ENCODE measurements at places on chromosomes 11 and 22.

DNA sequence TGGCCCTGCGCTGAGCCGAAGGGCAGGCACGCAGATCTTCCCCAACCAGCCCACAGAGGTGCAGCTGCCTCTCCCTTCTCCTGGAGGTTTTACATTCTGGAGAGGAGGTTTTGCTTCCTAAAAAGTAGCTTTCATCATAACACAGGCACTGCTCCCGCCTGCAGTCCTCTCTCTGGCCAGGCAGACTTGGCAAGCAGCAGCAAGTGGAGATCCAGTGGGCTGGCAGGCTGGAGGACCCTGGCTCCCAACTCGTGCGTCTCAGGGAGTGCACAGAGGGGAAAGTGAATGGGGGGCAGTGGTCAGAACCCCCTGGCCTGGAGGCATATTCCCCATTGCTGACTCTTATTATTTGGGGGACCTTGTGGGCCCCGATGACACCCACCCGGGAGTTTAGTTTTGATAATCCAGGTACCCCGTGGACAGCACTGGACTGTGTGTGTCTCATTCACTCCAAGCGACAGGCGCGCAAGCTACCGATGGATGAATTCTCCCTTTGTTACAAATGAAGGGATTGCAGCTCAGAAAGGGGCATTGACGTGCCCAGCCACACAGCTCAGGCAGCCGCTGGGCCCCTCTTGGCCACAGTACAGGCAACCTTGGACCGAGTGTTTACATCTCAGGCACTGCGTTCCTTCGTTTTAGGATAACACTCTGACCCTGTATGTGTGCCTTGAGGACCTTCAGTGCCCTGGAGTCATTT lies 1223.9 kb downstream of the BRD1 start:
- DNase-seq: no peak

GRCh38 chr11:9155930-9156329 lies 64.5 kb upstream of the SCUBE2 start:
- no peak for DNase-seq

GRCh38 chr11:103832762-103833161 lies 203.7 kb upstream of the DDI1 start:
- no peak for DNase-seq

DNA sequence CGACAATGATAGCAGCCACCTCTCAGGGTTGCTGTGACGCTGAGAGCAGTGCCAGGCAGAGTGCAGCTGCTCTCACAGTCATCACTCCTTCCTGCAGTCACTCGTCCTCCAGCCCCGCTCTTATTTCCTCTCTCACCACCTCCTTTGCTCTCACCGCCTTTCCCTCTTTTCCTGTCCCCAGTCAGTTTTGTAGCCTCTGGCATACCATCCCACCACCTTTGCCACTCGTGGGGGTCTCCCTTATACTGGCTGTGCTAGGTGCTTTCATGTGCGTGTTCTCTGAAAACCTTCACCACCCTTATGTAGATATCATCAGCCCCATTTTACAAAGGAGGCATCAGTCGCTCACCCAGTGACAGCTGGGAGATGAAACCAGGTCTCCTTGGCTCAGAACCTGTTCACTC lies 19.3 kb upstream of the ST3GAL4 start:
- no peak for DNase-seq

- DNase-seq: no peak
These were observed 25.7 kb upstream of the MICAL3 start for GRCh38 chr22:18050065-18050464.
